Fibroblast of the aortic adventitia (primary cell): ENCODE measurements at places on chromosomes 5 and 9.

- peak; percentile 81 for DNase-seq
Measured at GRCh38 chr5:55534436-55535198, at the start of gene PLPP1. PLPP1 (minus strand) TSS chr5:55534964; CDS start chr5:55534629, 335 bp downstream.

DNA sequence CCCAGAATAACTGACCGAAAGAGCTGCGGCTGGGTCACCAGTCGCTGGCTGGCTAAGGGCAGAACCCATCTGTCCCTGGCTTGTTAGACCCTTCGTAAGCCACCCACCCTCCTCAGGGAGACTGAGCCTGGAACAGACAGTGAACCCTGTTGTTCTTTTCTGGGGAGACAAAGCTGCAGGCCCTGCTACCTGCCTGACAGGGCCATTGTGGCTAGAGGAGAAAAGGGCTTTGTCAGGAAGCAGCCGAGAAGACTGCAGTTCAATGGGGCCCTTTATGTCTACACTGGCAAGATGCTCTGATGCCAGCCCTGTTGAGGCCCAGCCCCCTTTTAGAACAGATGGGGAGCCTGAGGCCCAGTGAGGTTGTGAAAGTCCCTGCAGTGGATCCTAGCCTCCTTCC lies 3.7 kb upstream of the NIPAL4 start:
- no peak for DNase-seq

DNA sequence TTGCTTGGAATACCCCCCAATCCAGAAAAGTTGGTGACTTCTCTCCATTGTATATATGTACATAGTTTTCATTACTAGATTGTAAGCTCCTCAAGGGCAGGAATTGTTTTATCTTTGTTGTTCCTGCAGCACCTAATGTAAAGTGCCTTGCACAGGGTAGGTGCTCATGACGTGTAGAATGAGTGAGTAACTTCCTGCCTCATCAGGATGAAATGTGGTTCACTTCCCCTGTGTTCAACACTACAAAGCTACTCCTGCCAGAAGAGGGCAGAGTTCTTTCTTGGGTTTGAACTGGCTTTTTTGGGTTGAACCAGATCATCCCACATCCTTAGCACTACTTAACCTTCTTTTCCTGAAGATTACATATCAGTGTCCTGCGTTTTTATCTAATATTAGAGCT lies 23.9 kb downstream of the GTF3C4 start:
- no peak for DNase-seq

DNA sequence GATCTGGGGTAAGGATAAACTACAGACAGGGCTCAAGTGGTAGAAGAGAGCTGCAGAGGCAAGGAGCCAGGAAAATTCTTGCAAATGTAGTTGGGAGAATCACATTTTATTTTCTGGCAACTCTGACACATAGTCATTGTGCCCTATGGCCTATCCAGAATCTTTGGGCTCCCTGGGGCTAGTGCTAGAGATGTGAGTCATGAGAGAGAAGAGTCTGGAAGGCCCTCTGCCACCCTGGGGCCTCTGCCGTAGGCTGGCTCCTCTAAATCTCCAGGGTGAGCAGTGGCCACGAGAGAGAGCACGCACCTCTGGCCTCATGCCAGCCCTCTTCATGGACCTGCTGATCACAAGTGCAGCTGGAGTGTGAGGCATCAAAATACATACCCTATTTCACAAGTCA lies 74.3 kb upstream of the SSBP2 start:
- peak; percentile 85 for DNase-seq
